ENCODE measurements at places on chromosomes 13 and 19.

DNA sequence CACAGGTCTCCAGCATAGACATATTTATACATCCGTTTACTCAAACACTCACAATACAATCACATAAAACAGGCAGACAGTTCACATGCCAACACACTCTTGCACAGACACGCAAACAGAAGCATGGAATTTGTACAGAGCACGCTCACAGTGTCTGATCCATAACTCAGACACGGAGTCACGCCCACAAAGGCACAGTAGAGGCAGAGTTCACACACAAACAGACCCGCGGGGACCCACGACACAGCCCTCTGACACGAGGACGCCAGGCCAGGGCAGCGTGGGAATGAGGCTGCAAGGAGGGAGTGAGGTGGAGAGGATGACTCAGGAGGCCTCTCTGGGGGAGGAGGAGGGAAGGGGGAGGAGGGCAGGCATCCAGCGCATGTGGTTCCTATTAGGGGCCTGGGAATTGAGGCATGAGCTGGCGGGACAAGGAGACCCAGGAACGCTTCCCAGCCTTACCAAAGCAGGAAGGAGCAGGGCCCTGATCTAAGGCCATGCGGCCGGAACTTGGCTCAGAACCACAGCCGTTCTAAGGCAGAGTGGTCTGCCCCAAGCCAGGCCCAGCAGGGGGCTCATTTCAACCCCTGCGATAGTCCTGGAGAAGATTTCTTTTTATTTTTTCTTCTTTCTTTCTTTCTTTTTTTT, 9.1 kb upstream of the OLFM2 start:
- no peak for DNase-seq

- no peak for DNase-seq
These were observed 199.3 kb upstream of the UBL3 start for GRCh38 chr13:30049692-30050091.

DNA sequence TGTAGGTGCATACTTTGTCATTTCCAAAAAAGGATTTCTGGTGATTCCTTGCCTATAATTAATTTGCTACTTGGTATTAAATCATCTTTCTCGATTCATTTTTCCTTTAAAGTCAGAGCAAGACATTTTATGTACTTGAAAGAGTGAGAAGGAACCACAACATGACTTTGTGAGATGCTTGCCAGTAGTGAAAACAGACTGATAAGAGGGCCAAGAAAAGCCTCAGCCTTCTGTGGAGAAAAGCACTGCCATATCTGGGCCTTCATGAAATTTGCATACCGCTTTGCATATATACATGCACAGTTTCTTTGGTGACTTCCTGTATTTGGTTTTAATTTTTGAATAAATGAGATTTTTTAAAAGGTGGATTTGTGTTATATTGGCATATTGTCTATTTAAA, 128.4 kb downstream of the CDK8 start:
- no peak for DNase-seq

GRCh38 chr19:6229951-6230712, 49.6 kb downstream of the MLLT1 start:
- DNase-seq: no peak

DNA sequence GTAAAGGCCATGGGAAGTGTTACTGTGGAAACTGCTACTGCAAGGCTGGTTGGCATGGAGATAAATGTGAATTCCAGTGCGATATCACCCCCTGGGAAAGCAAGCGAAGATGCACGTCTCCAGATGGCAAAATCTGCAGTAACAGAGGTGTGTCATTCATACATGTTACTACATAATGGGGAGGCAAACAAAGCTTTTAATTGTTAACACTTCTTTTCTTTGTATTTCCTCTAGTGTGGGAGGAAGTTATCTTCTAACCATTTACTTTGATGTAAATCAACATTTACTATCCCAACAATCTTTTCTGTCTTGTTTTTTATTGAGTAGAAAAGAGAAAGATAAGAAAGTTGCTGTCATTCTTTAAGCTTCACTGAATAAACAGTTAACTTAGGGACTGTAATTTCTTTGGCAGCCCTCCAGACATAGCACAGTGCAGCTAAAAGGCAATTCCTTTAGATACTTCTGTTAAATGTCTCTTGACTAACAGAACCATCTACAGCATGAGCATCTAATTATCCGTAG, 126.9 kb downstream of the ITGBL1 start:
- no peak for DNase-seq

GRCh38 chr13:95356916-95357315, 55.7 kb upstream of the ABCC4 start:
- DNase-seq: no peak

- DNase-seq: no peak
These were observed 9.0 kb upstream of the MYDGF start for GRCh38 chr19:4678881-4679790.

DNA sequence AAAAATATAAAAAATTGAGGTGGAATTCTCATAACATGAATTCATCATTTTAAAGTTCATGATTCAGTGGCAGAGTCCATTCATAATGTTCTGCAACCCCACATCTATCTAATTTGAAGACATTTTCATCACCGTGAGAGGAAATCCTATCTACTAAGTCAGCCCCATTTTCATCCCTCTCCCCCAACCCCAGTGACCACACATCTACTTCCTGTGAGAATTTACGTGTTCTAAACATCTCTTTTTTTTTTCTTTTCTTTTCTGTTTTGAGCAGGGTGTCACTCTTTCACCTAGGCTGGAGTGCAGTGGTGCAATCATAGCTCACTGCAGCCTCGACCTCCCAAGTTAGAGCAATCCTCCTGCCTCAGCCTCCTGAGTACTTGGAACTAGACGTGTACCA, 17.5 kb downstream of the ATCAY start:
- DNase-seq: no peak
